ENCODE measurements at places on chromosomes 6 and 20. TPM values are rescaled to one million over a fixed set of nuclear protein-coding genes. Genes with fewer than 3 reads are reported as not detected.

- no peak for DNase-seq
These were observed 121.6 kb upstream of the PMEPA1 start for GRCh38 chr20:57831326-57831992.

DNA sequence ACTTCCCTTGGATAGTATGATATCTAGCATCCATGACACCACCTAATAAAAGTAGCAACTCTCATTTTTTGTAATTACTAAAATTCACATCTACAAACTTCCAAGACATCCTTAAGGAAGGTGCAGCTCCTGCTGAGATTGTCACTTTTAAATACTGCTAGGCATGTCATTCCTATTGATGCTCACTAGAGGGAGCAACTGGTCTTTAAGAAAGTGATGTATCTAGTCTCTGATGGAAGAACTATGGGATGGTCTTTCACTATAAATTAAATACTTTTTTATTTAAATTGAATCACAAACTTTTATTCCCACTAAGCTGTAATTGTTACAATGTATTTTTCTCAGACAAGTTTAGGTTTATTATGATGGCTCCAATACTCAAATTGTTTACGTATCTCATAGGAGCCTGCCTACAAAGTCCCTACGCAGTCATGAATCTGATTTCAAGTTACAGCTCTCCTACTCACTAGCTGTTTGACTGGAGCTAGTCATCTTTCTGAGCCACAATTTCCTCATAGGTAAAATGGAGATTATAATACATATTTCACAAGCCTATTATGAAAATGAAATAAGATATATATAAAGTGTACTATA, 8.1 kb upstream of the TSPYL1 start:
- DNase-seq: no peak

- DNase-seq: no peak
These were observed 1.7 kb upstream of the WFDC2 start for GRCh38 chr20:45467861-45468260.

The TNNC2 gene
- not detected for total RNA-seq

- DNase-seq: no peak
These were observed 99.7 kb downstream of the BMP7 start for GRCh38 chr20:57166568-57167291.

- DNase-seq: no peak
These were observed 5.7 kb upstream of the FKBP5 start for GRCh38 chr6:35694462-35694861.

DNA sequence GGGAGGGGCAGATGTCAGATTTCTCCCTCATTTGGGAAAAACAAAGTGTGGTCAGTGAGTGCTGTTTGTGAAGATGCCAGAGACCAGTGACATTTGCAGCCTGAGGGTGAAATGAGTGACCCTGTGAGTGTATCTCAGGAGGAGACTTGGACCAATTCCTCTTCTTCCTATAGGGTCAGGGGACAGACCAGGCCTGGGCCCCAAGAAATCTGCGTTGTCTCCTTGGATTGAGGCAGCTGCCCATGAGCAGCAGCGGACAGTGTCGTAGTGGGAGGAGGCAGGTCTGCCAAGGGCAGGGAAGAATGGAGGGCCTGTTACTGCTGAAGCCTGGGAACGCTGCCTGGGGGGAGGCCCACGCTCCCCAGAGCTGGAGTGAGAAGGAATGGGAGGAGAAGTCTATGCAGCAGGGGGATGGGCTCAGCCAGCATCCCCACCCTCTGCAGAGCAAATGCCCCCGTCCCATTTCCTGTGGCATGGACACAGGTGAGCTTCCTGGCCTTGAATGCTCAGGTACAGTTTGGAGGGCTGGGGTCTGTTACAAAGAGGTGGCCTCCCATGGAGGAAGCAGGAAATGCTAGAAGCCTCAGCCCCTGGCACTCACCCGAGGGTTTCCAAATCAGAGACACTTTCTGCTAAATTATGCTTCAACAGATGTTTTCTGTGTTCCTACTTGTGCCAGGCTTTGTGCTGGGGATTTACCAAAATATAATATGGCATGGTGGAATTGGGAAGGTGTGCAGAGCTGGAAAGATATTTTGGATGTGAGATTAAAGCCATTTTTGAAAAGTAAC, 29.8 kb downstream of the DAAM2 start:
- DNase-seq: no peak

DNA sequence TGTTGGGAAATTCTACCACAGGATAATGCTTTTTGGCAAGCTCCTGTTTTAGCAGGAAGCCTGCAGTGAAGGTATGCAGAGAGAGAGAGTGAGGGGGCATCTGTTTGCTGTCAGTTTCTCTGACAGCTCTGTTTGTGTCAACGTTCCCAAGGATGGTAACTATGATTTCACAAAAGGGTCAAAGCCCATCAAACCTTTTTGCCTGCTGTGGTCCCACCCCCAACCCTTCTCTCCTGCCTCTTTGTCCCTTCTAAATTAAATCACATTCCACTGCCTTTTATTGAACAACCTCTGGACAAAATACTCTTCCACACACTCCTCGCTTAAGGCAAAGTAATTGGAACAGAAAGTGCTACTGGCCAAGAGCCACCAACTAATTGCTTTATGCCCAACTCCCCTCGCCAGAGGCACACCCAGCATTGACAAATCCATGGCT, 128.3 kb downstream of the TSHZ2 start:
- no peak for DNase-seq

DNA sequence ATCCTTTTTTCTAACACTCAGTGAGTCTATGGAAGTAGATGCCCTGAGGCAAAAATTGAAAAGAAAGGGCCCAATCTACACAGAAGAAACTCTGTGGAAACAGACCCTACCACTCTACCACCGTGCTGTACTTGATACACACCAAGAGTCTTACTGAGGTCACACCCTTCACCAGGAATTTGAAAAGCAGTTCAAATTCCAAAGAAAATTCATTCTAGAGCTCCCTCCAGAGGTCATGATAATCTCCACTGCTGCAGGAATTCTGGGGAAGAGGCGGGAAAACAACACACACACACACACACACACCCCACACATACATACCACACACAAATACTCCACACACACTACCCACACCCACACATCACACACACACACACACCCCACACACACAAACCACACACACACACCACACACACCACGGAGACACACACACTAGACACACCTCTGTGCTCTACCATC, 336.8 kb downstream of the HDGFL1 start:
- DNase-seq: no peak

GRCh38 chr20:36607586-36608387, 2.2 kb downstream of the RAB5IF start:
- DNase-seq: peak; percentile 52

The DDRGK1 gene
- total RNA-seq: 80.7 TPM

- DNase-seq: no peak
These were observed 97.7 kb downstream of the KCNB1 start for GRCh38 chr20:49384437-49385434.

The TUBB gene
- total RNA-seq: 1,940 TPM

- no peak for DNase-seq
These were observed 56.6 kb downstream of the COL12A1 start for GRCh38 chr6:75149240-75149639.

The DCDC2 gene
- total RNA-seq: 142 TPM

The BANF2 gene
- total RNA-seq: not detected

The RIMS1 gene
- 0.58 TPM for total RNA-seq

- no peak for DNase-seq
These were observed 23.0 kb downstream of the B3GAT2 start for GRCh38 chr6:70933853-70934252.

DNA sequence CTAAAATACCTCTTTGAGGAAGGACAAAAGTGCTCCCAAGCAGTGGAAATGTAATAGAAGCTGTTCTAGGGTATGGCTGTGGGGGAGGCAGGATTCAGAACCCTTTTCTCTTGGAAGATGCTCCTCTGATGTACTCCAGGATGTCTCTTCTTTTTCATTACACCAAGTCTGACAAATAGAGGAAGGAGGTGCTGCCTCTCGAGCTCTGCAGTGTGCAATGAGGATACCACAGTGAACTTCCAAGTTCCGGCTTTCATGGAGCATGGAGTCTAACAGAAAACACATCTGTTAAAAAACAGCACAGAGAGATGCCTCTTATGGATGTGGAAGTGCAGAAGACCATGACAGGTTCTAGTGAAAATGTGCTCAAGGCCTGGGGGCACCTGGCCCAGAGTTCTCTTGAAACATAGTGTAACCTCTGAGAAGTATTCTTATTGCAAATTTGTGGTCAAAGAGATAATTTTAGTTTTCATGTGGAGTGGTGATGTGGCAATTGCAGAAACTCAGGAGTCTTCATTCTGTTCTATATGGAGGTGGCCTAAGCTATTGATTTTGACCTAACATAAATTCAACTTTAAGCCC, 362.0 kb upstream of the CITED2 start:
- no peak for DNase-seq

GRCh38 chr20:1788044-1788443, 107.2 kb upstream of the SIRPA start:
- no peak for DNase-seq

DNA sequence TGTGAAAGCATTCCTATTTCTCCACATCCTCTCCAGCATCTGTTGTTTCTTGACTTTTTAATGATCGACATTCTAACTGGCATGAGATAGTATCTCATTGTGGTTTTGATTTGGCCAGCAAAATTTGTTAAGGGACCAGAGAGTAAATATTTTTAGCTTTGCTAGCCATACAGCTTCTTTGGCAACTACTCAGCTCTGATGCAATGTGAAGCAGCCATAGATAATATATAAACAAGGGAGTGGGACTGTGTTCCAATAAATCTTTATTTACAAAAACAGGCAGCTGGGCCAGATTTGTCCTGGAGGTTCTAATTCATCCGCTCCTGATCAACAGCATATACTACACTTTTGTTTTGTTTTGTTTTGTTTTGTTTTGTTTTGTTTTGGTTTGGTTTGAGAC, 202.9 kb downstream of the ZNF217 start:
- no peak for DNase-seq

- DNase-seq: no peak
These were observed 25.1 kb downstream of the KCNK5 start for GRCh38 chr6:39204160-39204495.

DNA sequence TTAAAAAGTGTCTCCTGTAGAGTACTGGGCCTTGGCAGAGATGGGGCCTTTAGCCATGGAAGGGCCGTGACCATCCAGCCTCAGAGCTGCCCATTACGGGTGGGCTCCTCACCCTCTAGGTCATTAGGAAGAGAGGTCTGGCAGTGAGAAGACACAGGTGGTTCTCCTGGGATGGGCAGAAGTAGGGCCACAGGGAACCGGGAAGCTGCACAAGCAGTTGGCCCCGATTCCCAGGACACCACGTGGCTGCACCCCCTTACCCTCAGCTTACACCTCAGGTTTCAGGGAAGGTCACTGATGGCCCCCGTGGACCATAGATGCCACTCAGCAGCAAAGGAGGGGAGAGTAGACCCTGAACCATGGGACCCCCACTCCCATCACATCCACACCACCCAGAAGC, 1.6 kb downstream of the RAET1G start:
- DNase-seq: no peak

GRCh38 chr6:44082872-44083321, 44.4 kb downstream of the MRPL14 start:
- no peak for DNase-seq

DNA sequence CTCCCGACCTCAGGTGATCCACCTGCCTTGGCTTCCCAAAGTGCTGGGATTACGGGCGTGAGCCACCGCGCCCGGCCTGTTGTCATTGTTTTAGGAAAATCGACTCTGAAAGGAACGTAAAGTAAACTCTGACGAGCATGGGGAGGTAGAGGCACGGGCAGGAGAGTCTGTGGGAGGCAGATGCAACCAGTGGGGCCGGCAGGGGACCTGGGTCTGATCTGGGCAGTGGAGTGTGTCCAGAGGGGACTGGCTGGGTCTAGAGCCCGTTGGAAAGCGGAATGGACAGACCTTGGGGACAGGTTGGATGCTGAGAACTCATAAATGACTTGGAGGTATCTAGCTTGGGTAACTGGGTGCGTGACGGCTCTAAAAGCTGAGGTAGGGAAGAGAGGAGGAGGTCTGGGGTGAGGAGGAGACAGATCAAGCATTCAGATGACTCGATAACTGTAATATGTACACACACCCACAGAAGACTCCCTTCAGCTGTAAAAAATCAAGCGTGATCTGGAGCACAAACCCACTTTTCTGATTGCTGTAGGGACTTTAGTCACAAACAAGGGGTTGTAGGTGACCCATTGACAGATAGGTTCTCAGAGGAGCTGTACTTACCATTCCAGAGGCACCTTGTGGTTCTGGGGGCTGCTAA, 22.4 kb downstream of the MANBAL start:
- DNase-seq: no peak

- DNase-seq: no peak
These were observed 3.9 kb downstream of the NOL4L start for GRCh38 chr20:32580970-32581838.

- DNase-seq: no peak
These were observed 811 bp upstream of the ARMH2 start for GRCh38 chr6:24799541-24799915.

DNA sequence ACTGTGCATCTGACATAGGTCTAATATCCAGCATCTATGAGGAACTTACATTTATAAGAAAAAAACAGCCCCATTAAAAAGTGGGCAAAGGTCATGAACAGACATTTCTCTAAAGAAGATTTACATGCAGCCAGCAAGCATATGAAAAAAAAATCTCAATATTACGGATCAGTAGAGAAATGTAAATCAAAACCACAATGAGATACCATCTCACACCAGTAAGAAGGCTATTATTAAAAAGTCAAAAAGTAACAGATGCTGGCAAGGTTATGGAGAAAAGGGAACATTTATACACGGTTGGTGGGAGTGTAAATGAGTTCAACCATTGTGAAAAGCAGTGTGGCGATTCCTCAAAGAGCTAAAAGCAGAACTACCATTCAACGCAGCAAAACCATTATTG, 13.1 kb downstream of the METTL24 start:
- no peak for DNase-seq

DNA sequence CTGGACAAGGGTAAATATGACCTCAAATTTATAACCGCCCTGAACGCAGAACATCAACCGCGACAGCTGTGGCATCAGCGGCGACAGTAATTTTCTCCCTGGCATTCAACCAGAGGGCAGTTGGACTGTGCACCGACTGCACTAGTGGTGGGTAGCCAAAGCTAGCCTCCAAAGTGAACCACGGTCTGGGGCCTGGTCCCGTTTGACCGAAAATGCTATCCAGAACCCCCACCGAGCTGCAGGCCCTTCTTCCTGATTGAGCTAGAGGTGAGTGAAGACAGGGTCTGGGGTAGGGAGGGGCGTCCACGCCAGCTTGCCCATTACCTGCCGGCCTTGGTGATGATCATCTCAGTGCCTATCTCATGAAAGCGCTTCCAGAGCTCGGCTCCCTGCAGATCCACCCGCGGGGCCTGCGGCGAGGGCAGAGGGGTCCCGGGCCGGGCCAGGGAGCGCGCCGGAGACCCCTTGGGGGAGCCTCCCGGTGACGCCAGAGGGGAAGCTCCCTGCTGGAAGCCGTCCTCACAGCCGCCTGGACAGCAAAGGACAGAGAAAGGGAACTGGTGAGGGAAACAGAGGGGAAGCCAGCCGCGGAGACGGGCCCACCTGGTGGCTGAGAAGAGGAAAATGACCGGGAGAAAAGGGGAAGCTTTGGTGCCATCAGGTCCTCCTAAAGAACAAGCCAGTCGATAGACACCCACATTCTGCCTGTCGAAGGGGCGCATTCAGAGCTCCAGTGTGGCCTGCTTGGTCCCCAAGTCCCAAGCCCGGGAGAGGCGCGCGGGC, 2.0 kb downstream of the TBX18 start:
- no peak for DNase-seq

Measured in epithelial cell of proximal tubule (primary cell).